PC-3 (cell line): ENCODE measurements at places on chromosomes 11 and 22.

DNA sequence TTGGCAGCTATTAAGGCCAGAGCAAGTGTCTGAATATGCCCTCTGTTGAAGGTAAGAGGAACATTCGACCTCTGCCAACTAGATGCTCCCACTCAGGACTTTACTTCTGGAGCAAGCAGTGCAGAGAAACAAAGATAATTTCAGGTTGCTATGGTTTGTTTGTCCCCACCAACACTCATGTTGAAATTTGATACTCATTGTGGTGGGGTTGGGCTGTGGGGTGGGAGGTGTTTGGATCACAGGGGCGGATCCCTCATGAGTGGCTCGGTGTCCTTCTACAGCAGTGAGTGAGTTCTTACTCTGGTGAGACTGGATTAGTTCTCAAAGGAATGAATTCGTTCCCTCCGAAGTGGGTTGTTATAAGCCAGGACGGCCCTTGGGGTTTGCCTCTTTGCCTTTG lies 12.0 kb downstream of the OR8A1 start:
- no peak for DNase-seq

GRCh38 chr22:46641811-46642266 lies 21.7 kb downstream of the GRAMD4 start:
- DNase-seq = no peak

DNA sequence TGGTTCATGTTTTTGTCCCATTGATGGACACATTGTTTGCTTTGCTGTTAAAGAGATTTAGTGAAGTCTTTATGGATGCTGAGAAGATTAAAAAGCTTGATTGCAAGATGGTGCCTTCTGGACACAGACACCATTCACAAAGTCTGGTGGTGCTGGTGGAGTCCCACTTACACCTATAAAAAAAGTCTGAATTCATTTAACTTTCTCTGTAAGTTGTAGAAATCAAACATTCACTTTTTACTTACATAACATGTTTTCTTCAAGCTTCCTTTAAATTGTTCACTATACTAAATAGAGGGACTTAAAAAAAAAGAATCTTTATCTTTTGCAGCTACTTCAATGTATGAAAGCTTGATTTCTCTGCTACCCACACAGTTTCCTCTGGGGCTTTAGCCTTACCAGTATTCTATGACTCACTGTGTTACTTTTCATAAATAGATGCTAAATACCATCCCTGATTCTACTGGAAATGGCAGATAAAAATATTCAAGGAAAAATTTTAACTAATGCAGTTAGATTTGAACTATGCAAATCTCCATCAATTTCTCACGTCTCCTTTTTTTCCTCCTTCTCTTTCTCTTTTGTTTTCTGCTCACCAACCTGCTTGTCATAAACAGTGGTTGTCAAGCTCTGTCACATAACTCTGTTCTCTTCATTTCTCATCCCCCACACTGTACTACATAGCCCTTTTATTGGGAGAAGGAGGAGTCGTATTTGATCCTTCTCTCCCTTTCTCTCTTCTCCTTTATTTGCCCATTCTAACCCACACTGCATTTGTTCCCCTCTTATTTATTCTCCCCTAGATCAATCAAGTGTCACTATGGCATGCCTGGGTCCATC lies 89.7 kb downstream of the FAM76B start:
- DNase-seq = no peak

GRCh38 chr11:1285876-1286275 lies 23.6 kb downstream of the TOLLIP start:
- DNase-seq = no peak

GRCh38 chr11:94766713-94767206 lies 1.4 kb upstream of the AMOTL1 start:
- peak; percentile 61 for DNase-seq

GRCh38 chr11:86558207-86558606 lies 114.2 kb downstream of the ME3 start:
- no peak for DNase-seq

DNA sequence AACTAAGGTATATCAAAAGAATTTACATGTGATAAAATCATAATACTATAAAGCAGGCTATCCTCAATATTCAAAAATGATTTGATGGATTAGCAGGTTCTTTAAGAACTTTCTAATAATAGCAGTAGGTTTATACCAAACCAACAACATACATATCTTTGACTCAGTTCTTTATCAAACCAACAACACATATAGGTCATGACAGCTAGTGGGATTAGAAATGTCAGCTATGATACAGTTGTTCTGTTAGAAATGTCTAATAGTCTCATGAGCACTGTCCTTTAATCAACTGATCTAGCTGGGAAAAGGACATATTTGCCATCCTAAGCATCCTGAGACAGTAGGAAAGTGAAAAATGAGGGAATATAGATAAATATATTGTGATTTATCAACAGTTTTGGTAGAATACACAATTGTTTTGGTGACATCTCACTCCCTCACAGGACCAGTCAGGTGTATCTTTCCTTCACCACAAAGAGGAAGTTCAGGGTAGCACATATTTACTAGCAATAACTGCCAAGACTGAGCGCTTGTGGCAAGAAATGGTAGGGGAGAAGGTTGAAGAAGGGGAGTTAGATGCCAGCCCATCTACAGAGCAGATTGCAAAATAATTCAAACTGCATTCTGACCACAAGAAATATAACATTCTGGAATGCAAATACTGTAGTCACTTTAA lies 90.8 kb upstream of the APOA1 start:
- no peak for DNase-seq

- no peak for DNase-seq
These were observed 1342.8 kb downstream of the TBC1D22A start for GRCh38 chr22:48105259-48105658.

GRCh38 chr11:128914216-128915148 lies 23.3 kb downstream of the KCNJ5 start:
- no peak for DNase-seq

- no peak for DNase-seq
These were observed 22.8 kb upstream of the PPARA start for GRCh38 chr22:46127556-46127955.

DNA sequence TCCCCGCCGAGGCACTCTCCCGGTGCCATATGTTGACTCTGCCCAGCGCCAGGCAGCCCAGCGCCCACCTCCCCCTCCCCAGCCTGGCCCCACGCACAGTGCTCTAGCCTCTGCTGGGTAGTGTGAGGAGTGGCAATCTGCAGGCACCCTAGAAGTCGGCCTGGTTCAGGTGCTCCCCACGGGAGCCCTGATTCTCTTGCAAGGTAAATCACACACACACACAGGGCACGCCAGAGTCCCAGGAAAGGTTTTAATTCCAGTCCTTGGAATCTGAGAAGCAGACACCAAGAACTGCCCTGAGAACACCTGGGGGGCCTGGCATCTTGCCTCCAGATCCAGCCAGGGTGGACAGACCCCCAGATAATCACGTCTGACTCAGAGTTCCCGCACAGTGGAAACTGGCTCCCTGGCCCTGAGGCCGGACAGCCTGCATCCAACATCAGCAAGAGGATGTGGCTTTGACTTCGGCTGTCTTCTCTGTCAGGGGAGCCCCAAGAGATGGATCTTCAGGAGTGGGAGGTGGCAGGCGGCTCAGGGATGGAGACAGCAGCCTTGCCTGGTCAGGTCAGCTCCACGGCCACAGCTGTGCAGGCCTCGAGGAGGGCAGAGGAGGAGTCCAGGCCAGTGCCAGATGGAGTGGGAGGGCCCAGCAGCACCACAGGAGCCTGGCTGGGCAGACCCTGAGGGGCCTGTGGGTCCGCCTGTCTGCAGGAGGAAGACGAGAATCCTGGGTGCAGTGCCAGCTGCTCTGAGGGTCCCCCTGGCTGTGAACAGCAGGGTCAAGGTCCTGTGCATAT lies 1.1 kb upstream of the RIN1 start:
- no peak for DNase-seq

GRCh38 chr11:27694992-27695391 lies 5.3 kb downstream of the BDNF start:
- DNase-seq = peak; percentile 69

GRCh38 chr11:6538456-6538855 lies 41.4 kb downstream of the DNHD1 start:
- no peak for DNase-seq

DNA sequence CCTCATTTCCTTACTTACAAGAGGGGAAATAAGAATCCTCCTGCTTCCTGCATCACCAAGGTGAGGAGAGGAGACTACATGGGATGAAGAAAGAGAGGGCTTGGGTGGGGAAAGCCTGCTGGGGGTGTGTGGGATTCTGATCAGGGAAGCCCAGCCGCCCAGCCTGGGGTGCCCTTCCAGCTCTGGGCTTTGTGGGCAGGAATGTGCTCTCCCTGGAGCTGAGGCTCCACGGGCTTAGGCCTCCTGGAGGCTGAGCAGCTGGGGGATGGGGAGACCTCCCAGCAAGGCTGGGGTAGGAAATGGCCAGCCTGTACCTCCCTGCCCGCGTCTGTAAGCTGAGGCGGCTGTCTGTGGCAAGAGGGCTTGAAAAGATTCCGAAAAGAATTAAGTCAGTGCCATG lies 206.1 kb downstream of the GRIK4 start:
- DNase-seq = no peak
